ENCODE measurements at places on chromosomes 11 and 22.

- no peak for DNase-seq
Measured at GRCh38 chr22:50475652-50476002, 792 bp upstream of the SBF1 start.

- DNase-seq = no peak
Measured at GRCh38 chr11:45285930-45286632, at the start of gene SYT13. Gene SYT13, minus strand, starts transcription at chr11:45286341. Its CDS starts 134 bp downstream, at chr11:45286207.

GRCh38 chr11:65132238-65132987 is 1.9 kb downstream of the SYVN1 start:
- DNase-seq = no peak

- peak; percentile 95 for DNase-seq
Measured at GRCh38 chr11:67507864-67508485, at the start of gene CDK2AP2. Gene CDK2AP2, minus strand, starts transcription at chr11:67508162. Its CDS starts 80 bp downstream, at chr11:67508082.

DNA sequence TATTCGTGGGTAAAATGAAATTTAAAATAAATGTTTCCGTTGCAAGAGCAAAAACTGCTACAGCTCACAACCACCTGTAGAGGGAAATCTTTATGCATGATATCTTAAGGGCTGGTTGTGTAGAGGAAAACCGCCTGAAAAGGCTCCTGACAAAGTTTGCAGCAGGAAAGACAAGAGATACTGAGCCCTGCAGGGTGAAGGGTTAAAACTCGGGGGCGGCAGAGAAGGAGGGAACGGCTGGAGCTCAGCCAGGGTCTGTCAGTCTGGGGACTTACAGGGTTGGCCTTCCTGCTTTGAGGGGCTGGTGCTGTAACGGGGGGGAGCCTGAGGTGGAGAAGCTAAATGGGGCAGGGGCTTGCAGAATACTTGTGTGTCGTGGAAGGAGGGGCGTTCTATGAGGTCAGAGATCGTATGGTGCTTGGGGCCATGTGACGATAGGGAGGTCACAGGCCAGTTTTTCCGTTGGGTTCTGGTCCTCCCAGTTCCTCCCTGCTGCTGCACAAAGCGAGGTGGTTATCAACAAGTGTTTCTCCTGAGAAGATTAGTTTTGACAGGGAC is 122.9 kb upstream of the HSD17B12 start:
- DNase-seq = no peak

DNA sequence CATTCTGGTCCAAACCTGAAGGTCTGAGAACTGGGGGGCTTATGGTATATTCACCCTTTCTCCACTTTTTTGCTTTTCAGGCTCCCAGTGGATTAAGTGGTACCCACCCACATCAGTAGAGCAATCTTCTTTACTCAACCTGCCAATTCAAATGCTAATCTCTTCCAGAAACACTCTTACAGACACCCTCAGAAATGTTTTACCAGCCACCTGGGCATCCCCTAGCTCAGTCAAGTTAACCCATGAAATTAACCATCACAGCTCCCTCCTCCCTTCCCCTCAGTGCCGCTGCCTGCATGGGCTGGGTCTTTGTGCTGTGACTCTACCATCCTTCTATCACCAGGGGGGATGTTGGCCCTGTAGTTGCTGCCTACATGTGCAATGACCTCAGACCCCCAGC is 398.7 kb downstream of the BUD13 start:
- DNase-seq = no peak

Data from stimulated activated CD4-positive, alpha-beta T cell treated with anti-CD3 and anti-CD28 coated beads, Interleukin-12 subunit alpha, Interleukin-12 subunit beta, amount 100 ng/mL, for 24 hours (primary cell).